GM12864 (cell line): ENCODE measurements at places on chromosomes 3 and 15.

DNA sequence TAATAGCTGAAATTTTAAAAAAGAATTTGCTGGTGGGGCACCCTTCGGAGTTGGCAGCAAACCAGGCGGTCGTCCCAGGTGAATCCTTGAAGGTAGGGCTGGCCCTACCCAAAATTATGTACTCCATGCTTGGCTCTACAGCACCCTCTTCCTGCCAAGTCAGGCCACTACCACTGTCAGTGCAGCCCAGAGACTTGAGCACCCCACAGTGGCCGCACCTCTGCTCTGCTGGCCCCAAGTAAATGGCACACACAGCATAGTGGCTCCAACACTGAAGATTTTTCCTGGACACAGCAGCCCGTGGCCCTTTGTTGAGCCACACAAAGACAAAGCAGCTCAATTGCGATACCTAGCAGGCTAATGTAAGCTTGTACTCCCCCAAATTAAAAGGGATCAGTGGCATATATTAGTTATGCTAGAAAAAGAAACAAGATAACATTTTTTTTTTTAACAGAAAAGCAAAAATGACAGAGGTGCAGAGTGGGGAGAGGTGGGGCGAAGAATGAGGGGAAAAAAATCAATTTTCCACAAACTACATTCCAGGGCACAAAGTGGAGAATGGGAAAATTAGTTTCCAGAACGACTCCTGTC is 250.5 kb downstream of the UACA start:
- DNase-seq = peak; percentile 66

- DNase-seq = peak; percentile 81
Observed at GRCh38 chr3:58034738-58035523, 26.7 kb downstream of the FLNB start.

DNA sequence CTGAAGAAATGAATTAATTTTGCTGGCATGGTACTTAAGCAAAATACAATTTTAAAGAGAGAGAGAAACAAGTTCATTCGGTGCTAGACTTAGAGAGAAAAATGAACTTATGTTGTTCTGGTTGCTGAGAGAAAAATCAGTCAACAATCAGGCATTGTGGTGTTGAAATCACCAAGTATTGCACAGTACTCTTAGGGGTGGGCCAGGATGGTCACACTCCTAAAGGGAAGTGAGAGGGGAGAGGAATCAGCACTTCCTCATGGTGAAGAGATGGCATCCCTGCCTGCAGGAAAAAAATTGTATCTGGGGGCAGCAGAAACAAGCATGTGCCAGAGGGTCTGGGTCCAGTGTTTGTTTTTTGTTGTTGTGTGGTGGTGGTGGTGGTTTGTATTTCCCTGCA is 7.0 kb upstream of the DMXL2 start:
- no peak for DNase-seq

GRCh38 chr15:73923488-73924164 is 2.6 kb upstream of the LOXL1 start:
- DNase-seq = no peak

DNA sequence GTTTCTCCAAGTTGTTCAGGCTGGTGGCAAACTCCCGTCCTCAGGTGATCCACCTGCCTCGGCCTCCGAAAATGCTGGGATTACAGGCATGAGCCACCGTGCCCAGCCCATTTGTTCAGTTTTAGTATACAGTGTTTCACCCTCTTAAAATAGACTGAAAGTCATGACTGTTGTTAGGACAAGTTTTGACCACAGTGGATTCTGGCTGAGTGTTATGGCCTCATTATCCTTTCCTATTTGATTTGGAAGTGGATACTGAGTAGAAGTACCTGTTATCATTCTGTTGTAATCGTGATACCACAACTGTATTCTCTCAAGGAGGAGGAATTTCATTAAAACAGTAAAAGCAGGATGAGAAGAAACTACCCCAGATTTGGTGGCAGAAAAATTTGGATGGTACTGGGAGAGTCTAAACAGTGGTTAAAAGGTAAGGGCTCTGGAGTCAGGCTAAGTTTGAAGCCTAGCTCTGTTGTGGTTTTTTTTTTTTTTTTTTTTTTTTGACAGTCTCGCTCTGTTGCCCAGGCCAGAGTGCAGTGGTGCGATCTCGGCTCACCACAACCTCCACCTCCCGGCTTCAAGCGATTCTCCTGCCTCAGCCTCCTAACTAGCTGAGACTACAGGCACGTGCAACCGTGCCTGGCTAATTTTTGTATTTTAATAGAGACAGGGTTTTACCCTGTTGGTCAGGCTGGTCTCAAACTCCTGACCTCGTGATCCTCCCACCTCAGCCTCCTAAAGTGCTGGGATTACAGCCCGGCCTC is 2.6 kb downstream of the MAP2K1 start:
- no peak for DNase-seq
